ENCODE measurements at places on chromosomes 2 and 18.
A peak's percentile ranks its signal among the peaks of the same experiment; 100 is the strongest.

DNA sequence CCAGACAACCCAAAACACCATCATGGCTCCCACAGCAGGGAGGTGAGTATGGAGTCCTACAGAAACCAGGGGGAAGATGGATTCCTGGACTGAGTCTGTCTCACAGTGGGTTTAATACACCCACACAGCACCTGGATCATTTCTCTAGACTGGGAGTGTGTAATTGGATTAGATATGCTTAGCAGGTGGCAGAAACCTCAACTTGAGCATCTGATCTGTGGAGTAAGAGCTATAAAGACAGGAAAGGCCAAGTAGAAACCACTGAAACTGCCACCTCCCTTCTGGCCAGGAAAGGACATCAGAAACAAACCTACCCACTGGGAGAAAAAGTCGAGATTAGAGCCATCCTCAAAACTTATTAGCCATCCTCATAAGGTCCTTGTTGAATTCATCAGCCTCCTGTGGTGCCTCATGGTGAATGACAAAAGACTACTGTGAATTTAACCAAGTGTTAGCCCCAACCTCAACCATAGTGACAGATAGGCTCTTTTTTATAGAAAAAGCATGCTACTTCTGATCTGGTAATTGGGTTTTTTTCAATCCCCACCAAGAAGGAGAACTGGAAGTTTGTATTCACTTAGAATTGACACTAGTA, 28.1 kb upstream of the CHST9 start:
- no peak for DNase-seq

DNA sequence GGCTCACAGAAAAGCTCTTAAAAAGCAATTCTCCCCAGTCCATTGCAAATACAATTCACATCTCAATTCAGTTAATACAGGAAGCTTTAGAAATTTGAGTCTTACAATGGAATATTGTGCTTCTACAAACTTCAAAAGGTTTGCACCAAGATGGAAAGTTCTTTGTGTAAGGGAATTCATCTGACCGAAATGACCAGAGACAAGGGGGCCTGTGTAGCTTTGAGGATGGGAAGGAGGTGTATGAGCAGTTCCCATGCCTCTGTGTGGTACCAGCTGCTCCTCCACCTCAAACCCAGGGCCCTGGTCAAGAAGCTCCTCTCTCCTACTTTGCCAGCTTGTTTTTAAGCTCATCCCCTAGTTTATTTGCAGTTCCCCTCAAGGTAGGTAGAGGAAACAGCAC, 312.8 kb upstream of the PKDCC start:
- DNase-seq: no peak

GRCh38 chr18:75207310-75208154, 1.4 kb downstream of the PTGR3 start:
- DNase-seq: no peak

GRCh38 chr2:121088251-121089165, 196.5 kb downstream of the TFCP2L1 start:
- no peak for DNase-seq

- no peak for DNase-seq
Measured at GRCh38 chr2:65464604-65465003, 32.2 kb upstream of the SPRED2 start.

DNA sequence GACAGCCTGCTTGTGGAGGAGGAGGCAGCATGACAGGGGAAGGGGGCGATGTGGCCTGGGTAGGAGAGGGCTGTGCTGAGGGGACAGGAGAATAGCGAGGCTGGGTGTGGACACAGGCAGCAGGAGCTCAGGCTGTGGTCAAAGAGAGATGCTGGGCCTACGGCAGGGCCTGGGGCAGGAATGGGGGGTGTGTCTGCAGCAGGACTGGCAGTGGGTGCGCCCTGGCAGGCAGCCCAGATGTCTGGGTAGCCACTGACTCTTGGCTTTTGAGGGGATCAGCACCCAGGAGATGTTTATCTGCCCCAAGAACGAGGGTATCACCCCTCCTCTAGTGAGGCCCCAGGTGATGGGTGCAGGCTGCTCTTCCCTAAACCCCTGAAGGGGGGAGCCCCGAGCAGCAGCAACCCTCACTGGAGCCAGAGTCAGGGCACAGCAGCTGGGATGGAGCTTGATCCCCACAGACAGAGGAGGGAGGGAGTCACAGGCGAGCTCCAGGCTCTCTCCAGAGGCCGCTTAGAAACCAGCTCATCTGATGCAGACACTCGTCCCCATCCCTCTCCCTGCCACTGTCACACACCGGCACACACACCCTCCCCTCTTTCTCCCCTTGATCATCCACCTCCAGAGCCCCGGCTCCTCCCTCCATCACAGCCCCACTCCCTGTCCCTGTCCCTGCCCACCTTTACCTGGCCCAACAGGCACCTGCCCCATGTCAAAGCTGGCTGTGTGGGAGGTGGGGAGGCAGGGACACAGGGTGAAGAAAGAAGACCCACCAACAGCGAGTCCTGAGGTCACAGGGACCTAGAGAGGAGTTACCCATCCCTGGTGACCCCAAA, 29.8 kb upstream of the TNS1 start:
- DNase-seq: no peak

DNA sequence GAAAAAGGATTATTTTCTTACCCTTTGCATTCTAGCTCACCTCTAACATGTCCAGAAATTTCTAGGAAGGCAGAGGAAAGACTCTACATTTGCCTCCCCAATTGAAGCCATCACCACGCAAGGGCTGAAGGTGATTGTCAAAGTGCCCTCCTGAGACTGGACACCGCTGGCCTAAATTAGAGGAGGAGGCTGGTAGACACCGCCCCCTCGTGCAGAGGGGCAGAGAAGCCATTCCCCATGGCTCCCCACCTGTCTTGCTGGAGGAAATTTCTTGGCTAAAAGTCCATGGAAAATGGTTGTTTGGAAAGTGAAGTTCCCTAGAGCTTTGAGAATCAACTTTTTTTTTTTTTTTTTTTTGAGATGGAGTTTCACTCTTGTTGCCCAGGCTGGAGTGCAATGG, 31.3 kb upstream of the CREB1 start:
- no peak for DNase-seq

- DNase-seq: no peak
Measured at GRCh38 chr18:56423626-56424025, 214.8 kb downstream of the TXNL1 start.

DNA sequence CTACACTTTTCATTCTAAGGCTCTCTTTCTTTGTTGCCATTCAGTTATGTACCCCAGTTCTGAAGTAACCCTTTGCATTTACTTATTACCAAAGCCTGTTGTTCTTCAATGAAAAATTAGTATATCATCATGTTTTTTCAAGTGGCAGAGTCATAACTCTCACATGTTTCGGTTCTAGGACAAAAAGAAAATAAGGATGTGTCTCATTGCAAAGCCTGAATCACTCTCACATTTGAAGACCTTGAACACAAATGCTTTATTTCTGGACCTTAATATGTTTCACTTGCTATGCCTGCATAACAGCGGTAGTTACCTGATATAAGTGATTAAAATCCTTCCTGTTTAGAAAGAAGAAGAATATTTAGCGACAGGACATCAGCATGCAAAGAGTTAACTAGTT, 49.1 kb downstream of the ZEB2 start:
- no peak for DNase-seq

- no peak for DNase-seq
Measured at GRCh38 chr18:44537526-44537925, 143.2 kb upstream of the SETBP1 start.

DNA sequence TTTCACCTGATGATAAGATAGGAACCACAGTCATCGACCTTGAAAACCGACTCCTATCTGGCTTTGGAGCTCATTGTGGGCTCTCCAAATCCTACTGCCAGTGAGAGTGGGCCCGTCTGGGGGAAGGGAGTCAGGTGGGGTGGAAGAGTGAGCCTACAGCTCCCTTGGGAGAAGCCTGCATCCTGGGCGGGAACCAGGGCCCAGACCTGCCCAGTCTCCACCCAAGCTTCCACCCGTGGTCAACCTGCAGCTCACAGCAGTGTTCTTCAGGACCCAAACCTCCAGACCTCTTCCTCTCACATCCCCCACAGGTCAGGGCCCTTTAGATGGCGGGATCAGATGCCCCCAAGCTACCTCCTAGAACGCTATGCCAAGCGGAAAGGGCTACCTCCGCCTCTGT, 40.2 kb downstream of the LMAN2L start:
- DNase-seq: no peak

GRCh38 chr2:215022418-215022817, 116.0 kb downstream of the ABCA12 start:
- DNase-seq: no peak

- no peak for DNase-seq
Measured at GRCh38 chr2:187577310-187577709, 23.1 kb upstream of the TFPI start.

- DNase-seq: no peak
Measured at GRCh38 chr2:10452312-10452711, 4.2 kb upstream of the ODC1 start.

DNA sequence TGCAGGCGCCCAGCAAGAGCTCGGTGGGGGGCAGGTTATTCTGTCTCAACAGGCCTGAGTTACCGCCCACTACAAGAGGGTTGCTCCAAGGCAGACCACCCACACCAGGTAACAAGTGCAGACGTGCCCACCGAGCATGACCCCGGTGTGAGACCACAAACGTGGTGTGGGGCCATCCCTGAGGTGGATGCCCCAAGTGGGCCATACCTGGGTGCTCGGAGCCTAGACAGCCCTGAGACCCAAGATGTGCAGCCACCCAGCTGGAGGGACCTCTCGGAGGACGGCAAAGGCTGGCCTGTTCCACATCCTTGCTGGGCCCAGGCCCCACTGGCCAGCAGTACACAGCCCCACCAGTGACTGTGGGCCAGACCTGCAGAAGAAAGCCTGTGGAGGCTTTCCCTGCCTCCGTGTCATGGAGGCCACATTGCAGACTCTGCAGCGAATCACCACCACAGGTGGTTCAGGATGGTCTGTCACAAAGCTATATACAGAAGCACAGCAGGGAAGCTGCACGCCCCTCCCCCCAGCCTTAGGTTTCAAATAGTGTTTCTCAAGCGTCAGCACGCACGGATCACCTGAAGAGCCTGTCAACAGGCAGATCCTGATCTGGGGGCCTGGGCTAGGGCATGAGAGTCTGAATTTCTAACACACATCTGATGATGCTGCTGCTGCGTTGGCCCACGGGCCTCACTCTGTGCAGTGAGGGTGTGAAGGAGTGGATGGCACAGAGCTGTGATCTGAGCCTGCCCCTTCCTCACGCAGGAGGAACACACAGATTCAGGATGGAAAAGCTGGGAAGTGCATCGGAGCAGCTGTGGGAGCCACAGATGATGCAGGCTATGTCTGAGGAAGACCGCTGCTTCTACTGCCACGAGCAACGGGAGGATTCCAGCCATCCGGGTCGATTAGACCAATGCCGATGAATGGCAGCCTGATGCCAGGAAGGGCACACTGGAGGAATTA, 96.8 kb downstream of the UXS1 start:
- no peak for DNase-seq

- DNase-seq: no peak
Measured at GRCh38 chr2:134155134-134155533, 98.7 kb upstream of the MGAT5 start.

GRCh38 chr18:10061566-10062140, 147.8 kb downstream of the VAPA start:
- no peak for DNase-seq

- DNase-seq: peak; percentile 36
Measured at GRCh38 chr2:237092920-237093781, 7.5 kb downstream of the COPS8 start.

DNA sequence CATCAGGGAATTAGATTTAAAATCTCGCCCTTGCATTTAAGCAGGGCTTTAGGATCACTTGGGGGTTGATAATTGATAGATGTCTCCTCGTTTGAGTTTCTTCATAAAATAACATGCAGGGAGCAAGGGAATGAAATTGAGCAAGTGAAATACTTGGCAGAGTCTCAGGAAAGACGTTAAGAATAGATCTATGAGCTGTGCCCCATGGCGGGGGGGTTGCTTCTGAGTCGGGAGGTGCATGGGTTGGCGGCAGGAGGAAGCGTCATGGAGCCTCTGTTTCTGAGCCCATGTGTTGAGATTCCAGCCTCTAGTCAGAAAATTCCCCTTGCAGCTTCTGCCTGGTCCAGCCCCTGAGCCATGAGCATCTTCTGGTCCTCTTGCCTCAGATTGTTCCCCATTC, 82.0 kb downstream of the APOB start:
- DNase-seq: no peak

DNA sequence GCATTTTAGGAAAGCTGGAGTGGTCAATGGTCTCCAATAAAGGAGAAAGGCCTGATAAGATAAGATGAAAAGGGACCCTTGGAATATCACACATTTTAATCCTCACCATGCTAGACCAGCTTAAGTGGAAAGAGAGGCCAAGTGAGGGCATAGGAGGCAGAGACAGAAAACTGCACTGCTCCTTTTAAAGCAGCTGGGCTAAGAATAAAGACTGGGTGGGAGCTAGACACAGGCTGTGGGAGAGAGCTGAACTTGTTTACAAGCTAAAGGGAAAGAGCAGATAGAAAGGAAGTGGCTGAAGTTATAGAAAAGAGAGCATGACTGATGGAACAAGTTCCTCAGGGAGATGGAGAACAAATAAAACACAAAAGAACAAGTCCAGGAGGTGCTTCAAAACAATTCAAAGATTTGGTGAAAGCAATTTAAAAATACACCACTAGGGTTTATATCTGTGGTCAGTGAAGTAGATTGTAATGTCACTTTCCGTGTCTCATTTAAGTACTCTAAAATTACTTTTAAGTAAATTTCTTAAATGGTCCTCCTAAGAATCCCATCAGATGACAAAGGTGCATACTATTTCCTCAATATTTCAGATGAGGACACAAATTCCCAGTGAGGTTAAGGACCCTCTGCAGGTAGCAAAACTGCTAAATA, 7.5 kb downstream of the COL5A2 start:
- no peak for DNase-seq

- no peak for DNase-seq
Measured at GRCh38 chr2:205764270-205764746, 82.0 kb downstream of the NRP2 start.

- DNase-seq: peak; percentile 32
Measured at GRCh38 chr2:84631047-84631446, 114.7 kb downstream of the DNAH6 start.

DNA sequence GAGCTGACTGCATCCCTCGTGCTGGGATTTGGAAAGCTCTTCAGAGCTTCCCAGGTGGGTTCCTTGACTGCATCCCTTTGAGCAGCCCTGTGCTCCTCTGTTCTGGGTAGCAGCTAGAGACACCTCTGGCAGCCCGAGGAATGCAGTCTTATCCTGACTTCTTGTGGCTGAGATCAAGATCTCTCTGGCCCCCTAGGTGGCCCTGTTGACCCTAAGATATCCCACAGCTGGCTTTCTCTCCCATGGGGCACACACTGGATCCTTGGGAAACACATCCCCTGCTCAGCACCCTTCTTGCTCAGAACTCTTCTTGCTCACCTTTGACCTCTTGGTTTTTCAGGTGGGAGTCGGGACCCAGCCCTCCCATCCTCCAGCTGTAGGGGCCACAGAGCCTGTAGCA, 237.2 kb downstream of the TSN start:
- no peak for DNase-seq

DNA sequence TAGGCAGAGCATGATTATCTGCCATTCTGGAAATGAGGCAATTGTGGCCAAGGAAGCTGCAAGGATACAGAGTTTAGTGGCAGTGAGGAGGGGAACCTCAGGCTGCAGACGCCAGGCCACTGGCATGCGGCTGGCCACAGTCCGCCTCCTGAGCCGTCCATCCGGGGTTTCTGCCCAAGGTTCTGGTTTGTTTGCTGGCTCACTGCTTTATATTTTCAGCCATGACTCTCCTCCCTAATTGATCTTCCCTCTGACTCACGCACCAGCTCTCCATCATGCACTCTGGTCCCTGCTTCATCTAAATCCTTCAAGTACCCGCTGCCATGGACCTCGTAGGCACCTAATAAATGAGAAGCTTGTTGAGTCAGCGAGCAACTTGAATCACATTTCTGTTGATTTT, 107.8 kb upstream of the REV1 start:
- no peak for DNase-seq

All from left kidney (tissue), 8 donors.